ENCODE measurements at places on chromosomes 3 and 15. TPM values are rescaled to one million over a fixed set of nuclear protein-coding genes. Genes with fewer than 3 reads are reported as not detected.

GRCh38 chr3:133412183-133413132 lies 12.6 kb downstream of the BFSP2 start:
- DNase-seq: peak; percentile 85

- no peak for DNase-seq
Measured at GRCh38 chr15:85404918-85405866, 24.8 kb downstream of the AKAP13 start.

DNA sequence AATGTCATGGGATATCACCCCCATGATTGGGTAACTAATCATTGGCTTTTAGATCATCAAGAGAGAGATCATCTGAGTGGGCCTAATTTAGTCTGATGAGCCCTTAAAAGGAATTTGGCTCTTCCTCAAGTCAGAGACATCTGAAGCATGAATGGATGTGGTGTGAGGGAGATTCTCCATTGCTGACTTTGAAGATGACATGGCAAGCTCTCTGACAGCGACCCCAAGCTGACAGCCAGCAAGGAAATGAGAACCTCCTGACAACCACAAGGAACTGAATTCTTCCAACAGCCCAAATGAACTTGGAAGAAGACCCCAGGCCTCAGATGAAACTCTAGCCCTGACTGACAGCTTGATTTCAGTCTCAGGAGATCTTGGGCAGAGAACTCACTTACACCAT lies 108.4 kb upstream of the SPATA12 start:
- no peak for DNase-seq

DNA sequence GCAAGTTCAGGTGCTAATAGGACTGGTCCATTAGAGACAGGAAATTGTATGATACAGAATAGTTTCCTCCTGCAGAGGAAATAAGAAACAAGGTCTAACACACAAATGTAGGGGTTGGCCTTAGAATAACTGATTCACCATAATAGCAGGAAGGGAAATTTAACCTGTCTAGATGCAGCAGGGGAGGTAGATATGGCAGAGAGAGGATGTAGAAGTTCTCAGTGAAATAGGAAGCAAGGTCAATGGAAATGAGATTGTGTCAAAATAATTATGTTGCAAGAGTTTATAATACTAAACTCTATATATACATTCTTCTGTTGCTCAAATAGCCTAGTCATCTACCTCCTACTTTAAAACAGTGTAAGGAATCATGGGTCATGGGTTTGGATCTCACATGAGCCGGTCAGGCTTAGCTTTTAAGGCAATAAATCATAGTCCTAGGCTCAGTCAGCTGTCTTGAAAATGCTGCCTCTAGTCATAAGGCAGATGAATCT lies 17.0 kb downstream of the BCL2A1 start:
- DNase-seq: no peak

- no peak for DNase-seq
Measured at GRCh38 chr15:62549345-62549970, 384.4 kb upstream of the C2CD4B start.

DNA sequence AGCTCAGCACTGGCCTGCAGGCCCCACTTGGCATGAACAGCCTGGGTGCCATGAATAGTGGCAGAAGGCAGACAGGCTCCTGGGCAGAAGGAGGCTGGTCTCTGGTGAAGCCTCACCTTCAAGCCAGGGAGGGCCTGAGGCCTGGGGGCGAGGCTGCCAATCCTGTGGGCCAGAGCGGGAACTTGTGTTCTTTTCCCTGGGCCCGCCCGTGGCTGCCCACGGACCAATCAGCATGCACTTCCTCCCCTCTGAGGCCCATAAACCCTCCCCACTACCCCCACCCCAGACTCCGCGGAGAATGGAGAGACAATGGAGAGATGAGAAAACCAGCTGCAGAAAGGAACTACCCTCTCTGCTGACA lies 283.8 kb upstream of the ROBO1 start:
- no peak for DNase-seq

- no peak for DNase-seq
Measured at GRCh38 chr3:126932188-126932931, 50.6 kb upstream of the PLXNA1 start.

GRCh38 chr3:62065985-62066693 lies 307.2 kb downstream of the FEZF2 start:
- no peak for DNase-seq

- DNase-seq: no peak
Measured at GRCh38 chr3:45807133-45807532, 10.8 kb upstream of the SLC6A20 start.

GRCh38 chr15:60787837-60788691 lies 309.1 kb upstream of the ICE2 start:
- DNase-seq: no peak

SLC15A2 gene
- total RNA-seq: 1.2 TPM

SNX22 gene
- total RNA-seq: 0.71 TPM
